ENCODE measurements at places on chromosomes 3 and 15.

DNA sequence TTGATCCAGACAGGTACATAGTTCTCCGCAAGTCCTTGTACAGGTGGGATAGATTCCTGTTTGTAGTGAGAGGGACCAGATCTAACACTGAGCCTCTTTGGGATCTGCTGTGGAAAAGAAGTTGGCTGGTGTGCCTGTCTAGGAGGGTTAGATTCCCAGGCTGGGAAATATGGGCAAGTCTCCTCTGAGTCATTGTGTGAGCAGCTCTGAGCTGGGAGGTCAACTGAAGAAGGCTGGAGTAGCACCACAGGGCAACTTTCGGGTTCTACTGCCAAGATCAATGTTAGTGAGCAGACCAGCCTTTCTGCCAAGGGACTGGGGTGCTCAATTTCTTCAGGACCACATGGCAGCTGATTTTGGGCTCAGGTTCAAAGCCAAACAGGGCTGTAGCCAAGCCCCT lies 33.4 kb downstream of the CLDN1 start:
- no peak for DNase-seq

GRCh38 chr3:36876181-36876936 lies 68.5 kb downstream of the TRANK1 start:
- no peak for DNase-seq

- no peak for DNase-seq
Measured at GRCh38 chr15:101675015-101675414, 22.8 kb upstream of the TM2D3 start.

DNA sequence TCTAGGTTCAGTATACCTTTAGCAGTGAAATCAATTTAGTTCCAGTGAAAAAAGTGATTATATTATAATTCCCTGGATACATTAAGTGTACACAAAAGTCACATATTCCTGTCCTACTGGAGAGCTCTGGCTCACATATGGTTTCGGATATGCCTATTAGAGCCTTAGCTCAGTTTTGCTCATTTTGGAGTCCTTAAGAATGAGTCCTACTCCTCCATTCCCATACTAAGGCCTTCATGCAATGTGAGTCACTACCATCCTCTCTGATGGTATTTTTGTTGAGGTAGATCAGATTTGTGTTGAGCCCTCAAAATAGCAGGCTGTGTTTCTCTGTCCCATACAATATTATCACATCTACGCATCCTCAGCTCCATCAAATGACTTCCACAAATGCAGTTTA lies 294.2 kb upstream of the COL8A1 start:
- DNase-seq, result no peak

DNA sequence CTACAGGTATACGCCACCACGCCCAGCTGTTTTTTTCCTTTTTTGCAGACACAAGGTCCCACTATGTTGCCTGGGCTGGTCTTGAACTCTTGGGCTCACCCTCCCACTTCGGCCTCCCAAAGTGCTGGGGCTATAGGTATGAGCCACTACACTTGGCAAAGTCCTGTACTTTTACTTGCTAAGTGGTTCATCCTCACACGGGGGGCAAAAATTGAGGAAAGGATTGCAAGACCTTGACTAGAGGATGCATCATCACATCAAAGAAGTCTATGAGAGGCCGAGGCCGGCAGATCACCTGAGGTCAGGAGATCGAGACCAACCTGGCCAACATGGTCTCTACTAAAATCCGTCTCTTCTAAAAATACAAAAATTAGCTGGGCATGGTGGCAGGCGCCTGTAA lies 116.5 kb upstream of the FAM174B start:
- DNase-seq, result no peak

- no peak for DNase-seq
Measured at GRCh38 chr15:66704803-66705153, 2.7 kb downstream of the SMAD6 start.

- DNase-seq, result no peak
Measured at GRCh38 chr15:27495963-27496459, 525.0 kb downstream of the GABRG3 start.

- DNase-seq, result no peak
Measured at GRCh38 chr3:195760345-195761122, 39.8 kb downstream of the MUC20 start.

DNA sequence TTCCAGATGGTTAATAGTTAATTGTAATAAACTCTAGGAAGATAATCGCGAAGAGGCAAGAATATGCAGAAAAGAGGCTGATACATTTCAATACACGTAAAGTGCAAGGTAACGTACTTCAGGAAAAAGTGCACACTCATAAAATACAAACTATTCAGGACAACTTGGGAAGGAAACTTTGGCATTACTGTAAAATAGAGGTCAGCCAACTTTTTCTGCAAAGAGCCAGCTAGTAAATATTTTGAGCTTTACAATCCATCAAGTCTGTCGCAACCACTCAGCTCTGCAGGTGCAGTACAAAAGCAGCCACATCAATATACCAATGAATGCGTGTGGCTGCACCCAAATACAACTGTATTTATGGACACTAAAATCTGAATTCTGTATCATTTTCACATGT lies 51.6 kb upstream of the THUMPD3 start:
- no peak for DNase-seq

- DNase-seq, result no peak
Measured at GRCh38 chr3:16663854-16664712, 58.9 kb upstream of the DAZL start.

- DNase-seq, result no peak
Measured at GRCh38 chr3:142946861-142947260, 16.6 kb downstream of the PAQR9 start.

DNA sequence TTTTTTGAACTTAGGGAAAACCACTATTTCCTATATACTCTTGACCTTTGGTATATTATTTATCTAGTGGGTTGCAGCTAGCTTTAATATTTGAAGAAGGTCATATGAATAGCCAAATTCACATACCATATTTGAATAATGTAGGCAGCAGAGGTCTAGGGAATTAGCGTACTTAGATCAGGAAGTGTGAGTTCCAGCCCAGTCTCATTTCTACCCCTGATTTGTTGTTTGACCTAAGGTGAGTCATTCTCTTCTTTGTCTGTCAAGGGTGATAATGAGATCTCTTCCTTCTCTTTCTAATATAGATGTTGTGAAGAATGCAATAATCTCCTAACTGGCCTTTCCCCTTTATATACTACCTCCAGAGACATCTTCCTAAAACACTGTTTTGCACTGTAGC lies 36.6 kb upstream of the ZPLD1 start:
- DNase-seq, result no peak

GRCh38 chr15:34038871-34039789 lies at the start of gene AVEN:
AVEN (minus strand) TSS chr15:34039204; CDS start chr15:34039046, 158 bp downstream.
- peak; percentile 83 for DNase-seq

DNA sequence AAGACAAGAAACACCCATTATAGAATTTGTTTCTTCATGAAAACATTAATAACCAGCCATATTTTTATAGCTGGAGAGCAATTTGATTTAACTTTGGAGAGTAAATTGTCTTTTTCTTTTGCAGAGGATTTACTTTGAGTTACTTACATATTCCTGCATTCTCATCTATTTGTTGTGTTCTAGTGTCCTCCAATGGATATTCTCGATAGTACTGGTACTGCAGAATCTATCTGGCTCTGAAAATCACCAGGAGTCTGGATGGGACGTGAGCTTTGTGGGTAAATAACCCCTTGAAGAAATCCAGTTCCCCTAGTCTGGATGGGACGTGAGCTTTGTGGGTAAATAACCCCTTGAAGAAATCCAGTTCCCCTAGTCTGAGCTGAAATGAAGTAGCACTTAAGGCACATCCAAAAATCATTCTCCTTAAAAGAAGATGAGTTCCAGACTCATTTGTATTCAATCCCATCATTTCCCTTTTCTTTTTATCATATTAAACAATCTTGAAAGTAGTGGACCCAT lies 294.1 kb upstream of the UBE2E2 start:
- no peak for DNase-seq

DNA sequence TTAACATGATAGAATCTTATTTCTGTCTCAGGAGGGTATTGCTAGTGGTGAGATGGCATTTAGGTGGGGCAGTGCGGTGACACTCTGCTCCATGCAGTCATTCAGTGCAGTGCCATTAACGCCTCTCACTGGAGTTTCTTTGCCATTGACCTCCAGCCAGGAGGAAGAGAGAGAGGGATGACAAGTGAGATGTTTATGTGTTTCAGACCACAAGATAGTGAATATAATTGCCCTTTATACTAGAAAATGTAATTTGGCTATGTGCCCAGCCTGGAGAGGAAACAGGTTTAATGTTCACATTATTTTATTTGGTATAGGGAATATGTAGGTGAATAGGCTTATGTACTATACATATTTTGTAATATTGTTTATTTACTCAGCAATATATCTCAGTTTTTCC lies 84.5 kb downstream of the ZIC1 start:
- no peak for DNase-seq

- DNase-seq, result no peak
Measured at GRCh38 chr3:57872606-57873005, 116.5 kb downstream of the SLMAP start.

DNA sequence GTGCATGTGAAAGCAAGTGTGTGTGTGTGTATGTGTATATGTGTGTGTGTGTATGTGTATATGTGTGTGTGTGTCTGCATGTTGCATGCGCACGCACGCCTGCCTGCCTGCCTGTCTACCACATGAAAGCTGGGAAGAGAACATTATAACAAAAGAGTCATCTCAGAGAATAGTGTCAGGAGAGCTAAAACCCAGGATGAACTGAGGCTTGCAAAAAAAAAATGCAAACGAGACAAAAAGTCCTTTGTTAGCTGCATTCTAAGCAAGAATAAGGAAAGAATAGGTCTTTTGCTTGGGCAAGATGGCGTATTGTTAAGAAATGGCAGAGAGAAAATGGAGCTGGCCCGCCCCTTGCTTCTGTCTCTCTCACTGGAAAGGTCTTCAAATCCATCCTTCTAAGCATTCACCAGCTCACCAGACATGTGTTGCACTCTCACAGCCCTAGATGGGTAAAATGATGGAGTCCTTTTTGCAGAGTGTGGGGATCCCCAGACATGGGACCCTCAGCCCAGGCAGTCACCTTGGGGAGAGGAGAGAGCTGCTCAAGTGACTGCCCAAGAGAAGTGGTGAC lies 16.4 kb downstream of the WNT7A start:
- no peak for DNase-seq

- DNase-seq, result peak; percentile 77
Measured at GRCh38 chr3:153069598-153070510, 92.2 kb upstream of the RAP2B start.

- DNase-seq, result no peak
Measured at GRCh38 chr15:69524296-69524695, 71.7 kb downstream of the RPLP1 start.

DNA sequence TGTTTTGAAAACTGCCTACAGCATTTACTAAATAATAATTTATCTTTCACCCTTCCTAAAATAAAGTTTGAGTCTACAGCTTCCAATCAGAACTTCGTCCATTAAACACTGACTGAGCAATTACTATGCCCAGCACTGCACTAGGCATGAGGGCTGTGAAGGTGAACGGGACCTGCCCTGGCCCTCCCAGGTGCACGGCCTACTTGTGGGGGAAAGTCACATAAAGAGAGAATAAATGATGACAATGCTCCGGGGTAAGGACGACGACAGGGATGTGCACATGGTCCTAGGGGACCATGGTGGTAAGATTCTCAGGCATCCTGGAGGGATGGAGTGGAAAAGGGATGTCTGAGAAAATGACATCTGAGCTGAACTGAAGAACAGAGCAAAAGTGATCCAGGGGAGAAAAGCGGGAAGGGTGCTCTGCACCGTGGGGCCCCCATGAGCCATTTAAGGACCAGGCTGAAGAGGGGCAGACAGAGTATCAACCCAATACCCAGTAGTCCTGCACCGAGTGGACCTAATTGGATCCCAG lies 11.5 kb downstream of the PLA2G4F start:
- DNase-seq, result no peak

DNA sequence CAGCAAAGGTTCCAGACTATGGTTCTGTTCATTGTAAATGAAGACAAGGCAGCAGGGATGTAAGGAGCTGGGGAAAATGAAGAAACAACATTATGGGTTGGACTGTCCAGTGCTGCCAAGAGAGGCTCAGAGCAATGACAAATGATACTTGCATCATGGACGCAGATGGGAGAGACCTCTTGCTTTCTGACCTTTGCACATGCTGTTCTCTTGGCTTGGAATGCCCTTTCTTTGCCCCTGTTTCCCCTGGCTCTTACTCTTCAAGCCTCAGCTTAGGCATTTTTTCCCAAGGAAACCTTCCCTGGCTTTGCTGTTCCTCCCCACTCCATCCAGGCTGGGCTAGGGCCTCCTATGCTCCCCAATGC lies 59.9 kb upstream of the RAD18 start:
- DNase-seq, result no peak

- DNase-seq, result no peak
Measured at GRCh38 chr15:62547584-62547983, 382.5 kb upstream of the C2CD4B start.

- DNase-seq, result no peak
Measured at GRCh38 chr3:10188804-10189556, 24.3 kb downstream of the IRAK2 start.

- DNase-seq, result no peak
Measured at GRCh38 chr15:90790561-90790960, 73.4 kb downstream of the BLM start.

DNA sequence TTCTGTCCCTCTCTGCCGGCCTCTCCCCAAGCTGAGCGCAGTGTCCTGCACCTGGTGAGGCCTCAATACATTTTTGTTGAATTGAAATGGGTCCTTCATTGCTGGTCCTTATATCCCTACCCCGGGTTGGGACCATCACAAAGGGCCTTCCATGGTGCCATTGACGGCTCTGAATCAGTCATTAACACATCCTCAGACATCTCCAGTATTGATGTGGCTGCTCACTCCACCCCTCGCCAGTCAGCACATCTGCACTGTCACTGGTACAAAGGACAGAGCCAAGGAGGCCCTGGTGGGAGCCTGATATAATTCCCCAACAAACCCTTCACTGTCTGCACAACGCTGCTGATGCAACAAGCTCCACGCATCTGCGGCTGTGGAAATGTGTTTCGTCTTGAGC lies 191.6 kb upstream of the TOPAZ1 start:
- no peak for DNase-seq

DNA sequence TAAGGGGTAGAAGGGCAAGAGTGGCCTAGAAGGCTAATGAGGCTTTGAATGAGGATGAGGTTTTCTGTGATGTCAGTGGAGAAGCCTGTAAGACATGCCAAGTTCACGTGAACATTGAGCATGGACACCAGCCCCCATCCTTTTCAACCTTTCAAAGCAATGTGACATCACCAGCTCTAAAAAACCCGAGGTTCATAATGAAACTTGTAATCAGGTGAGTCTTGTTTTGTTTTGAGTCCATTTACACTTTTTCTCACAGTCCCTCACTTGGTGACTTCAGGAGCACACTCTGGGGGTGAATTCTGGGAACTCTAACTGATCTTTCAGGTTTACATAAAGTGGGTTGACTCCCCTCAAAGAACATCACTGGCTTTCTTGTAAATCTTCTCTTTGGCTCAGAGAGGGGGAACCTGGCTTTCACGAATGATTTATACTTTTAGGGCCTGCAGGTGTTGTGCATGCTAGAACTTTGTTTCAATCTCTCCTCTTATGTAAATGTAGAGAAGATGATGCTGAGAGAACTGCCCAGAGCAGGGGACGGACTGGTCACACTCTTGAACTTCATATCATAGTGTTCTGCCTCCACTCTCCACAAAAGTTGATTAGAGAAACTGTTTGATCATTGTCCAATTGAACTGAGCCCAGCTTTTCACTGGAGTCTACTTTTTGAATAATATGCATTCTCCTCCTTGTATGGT lies 224.7 kb upstream of the SATB1 start:
- no peak for DNase-seq

Data from erythroblast (primary cell).